NB4 (cell line): ENCODE measurements at places on chromosomes 2 and 18.

GRCh38 chr2:46549166-46549844 is 69.9 kb downstream of the TMEM247 start:
- peak; percentile 16 for DNase-seq

- peak; percentile 65 for DNase-seq
Observed at GRCh38 chr2:111068435-111069058, 52.2 kb upstream of the BCL2L11 start.

DNA sequence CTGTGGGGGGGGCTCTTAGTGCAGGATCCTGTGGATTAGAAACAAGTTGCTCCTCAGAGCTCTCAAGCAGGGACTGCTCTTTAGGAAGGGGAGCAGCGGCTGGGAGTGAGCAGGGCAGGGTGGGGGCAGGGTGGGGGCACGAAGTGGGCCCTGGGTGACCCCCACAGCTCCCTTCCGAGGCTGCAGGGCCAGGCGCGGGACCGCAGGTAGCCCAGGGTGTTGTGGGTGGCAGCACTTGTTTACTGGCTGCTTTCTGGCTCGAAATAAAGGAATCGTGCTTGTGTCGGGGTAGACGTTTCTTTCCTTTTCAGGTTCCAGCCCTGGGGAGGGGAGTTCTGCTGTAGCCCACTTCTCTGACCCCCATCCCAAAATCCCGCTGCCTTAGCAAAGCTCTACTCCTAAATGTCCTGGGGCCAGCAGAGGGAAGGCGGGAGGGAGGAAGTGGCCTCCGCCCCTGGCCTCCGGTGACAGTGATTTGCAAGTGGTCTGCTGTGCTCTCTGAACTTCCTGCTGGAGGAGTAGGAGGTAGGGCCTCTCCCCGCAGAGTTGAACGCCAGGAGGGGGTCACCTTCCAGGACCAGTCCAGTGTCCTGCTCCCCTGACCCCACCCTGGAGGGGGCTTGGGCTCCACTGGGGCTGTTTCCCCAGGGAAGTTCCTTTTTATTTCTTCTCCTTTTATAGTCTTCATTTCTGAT is 8.3 kb downstream of the NEU4 start:
- DNase-seq, result peak; percentile 45

GRCh38 chr2:212814941-212815340 is 276.3 kb upstream of the ERBB4 start:
- no peak for DNase-seq

DNA sequence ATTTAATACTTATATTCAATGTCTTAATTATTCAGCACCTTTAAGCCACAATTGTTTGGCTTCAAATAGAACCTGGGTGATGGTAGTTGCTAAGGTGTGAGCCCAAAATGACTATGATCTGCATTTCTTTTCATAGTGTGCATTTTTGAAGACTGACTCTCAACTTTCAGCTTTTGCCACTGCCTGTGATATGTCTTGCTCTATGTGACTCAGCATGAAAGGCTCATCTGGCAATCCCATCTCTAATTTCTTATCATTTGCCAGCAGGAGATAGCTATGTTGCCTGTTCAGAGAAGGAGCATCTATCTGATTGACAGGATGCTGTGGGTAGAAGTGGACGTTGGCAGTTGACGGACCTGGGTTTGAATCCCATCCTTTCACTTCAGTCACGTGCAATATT is 34.5 kb upstream of the CCDC93 start:
- DNase-seq, result no peak

DNA sequence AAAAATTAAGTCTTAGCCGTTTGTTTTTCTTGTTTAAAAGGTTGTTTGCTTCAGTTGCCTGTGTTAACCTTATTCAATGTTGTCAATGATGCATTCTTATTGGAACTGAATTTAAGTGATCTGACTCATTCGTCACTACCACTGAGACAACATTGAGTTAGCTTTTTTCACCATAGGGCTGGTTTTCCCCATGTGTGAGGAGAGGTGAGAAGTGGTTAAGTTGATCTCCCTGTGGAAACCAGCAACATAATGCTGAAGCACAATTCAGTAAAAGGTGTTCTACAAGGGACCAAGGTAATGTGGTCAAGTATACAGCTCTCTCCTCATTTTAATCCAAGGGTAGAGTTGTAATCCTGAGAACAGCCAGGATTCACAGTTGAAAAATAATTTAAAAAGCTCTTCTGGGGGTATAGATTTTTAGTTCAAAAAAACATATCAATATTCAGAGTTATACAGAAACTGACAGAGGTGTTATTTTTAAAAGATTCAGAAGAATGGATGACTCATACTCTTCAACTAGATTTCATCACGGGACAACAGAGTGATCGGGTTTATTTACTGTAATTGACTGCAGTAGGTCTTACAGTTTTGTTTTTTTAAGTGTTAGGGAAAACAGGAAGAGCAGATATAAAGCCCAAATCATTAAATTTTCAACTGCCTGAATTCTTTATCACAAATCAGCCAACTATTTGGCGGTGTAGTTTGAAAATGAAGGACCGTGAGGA is 12.6 kb downstream of the NOP58 start:
- DNase-seq, result peak; percentile 37

DNA sequence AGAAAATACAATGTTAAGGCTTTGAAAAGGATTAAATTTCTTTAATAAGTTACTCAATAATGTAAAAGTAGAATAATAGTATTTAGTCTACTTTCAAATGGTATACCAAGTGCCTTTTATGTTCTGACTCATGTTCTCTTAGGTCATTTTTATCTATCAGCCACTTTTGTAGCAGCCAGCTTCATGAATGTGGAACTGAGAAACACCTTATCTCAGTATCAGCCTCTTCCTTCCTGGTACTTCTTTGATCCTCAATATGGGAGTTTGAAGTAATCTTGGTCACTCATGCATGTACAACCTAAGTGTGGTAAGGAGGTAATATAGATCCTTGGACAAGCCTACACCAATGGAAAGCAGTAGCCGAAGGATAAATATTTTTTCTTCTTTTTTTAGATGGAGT is 180.4 kb upstream of the NRXN1 start:
- no peak for DNase-seq

DNA sequence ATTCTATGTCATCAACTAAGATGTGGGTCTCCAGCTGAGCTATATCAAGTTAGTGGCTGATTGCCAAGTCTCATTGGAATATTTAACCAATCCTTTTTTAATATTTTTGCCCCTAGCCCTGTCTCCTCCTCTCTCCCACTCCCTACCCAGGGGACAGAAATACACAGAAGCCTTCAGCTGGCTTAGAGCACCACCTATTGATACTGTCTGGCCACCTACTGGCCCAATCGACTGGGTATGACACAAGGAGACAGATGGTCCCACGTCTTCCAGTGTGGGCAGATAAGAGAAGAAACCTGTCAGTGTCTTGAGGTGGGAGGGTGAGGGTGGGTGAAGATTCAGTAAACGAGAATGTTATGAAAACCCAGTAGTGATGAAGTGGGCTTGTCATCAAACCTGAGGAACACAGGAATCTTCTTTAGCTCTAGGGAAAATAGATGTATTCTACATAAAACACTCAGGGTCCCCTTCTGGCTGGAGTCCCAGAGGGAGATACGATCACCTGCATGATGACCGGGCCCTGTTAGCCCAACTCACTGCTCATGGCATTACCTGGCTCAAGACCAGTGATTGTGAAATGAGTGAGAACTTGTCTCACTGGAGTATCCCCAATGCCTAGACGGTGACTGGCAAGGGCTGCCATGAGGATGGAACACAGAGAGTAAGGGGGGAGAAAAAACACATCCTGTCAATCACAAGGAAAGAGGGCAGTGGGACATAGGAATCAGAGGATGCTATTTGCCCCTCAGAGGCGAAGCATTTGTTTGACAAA is 26.7 kb downstream of the POLR1A start:
- peak; percentile 36 for DNase-seq

DNA sequence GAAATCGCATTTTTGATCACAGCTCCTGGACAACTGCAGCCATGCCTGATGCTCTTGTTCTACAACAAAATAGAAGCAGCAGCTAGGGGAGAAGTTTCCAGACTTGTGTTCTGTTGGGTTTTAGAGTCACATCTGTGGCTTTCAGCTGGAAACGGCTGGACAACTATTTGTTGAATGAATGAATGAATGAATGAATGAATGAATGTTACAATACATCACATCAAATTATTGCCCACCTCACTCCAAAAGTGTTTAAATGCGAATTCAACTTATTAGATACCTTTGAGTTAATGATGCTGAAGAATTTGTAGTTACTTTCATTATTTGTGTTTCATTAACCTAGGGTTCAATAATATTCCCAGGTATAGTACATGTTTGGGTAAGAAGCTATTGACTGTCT is 8.5 kb upstream of the METTL21A start:
- DNase-seq, result no peak

DNA sequence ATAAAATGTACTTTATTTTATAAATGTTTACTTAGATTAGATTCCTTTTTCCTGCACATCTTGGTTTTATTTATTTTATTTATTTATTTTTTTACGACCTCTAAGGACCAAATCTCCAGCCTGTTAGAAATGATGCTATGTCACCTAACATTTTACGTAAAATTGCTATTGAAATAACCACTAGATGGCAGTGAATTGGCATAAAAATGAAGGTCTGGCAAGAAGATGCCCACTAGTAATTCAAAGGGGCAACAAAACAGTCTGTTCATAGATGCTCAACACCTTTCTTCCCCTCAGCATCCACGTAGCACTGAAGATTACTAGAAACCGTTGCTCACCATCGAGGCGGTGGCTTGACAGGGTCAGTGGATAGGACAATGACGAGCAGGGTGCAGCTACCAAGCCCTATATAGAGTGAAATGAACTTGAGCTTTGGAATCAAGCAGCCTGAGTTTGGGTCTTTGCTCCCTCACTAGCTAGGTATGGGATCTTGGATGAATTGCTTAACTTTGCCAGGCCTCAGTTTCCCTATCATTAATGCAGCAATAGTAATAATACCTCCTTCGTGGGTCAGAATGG is 128.7 kb upstream of the L3MBTL4 start:
- peak; percentile 25 for DNase-seq

GRCh38 chr2:32772638-32773447 is 145.0 kb downstream of the TTC27 start:
- DNase-seq, result peak; percentile 45

- no peak for DNase-seq
Observed at GRCh38 chr2:225484751-225485150, 85.2 kb downstream of the NYAP2 start.

DNA sequence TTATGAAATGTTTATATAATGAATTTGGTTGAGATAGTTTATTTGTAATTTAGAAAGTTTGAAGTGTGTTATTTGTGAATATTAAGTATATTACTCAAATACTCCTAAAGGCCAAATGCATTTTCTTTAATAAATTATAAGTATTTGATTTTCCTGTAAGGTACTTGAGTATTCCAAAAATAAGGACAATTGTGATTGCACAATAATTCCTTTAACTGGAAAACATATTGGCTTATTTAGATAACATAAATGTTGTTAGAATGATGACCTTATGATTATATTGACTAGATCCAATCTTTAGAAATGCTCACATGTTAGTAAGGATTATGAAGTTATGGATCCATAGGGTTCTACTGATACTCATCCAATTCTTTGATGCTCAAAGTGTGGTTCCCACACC is 125.1 kb upstream of the MAP3K20 start:
- no peak for DNase-seq

DNA sequence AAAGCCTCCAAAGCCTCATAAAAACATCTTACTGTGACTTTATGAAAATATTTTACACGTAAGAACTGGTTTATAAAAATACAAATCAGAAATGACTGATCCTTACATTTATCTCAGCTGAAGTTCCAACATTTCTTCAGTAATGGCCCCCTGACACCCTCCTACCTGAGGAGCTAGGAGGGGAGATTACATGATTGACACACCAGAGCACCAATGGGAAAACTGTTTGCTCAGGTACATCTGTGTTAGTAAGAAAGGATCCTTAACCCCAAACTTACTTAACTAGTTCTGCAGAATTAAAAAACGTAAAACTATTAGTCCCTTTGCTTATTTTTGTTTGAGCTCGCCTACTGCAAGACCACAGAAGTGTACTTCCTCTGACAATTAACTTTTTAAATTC is 27.0 kb downstream of the ENOSF1 start:
- DNase-seq, result no peak

DNA sequence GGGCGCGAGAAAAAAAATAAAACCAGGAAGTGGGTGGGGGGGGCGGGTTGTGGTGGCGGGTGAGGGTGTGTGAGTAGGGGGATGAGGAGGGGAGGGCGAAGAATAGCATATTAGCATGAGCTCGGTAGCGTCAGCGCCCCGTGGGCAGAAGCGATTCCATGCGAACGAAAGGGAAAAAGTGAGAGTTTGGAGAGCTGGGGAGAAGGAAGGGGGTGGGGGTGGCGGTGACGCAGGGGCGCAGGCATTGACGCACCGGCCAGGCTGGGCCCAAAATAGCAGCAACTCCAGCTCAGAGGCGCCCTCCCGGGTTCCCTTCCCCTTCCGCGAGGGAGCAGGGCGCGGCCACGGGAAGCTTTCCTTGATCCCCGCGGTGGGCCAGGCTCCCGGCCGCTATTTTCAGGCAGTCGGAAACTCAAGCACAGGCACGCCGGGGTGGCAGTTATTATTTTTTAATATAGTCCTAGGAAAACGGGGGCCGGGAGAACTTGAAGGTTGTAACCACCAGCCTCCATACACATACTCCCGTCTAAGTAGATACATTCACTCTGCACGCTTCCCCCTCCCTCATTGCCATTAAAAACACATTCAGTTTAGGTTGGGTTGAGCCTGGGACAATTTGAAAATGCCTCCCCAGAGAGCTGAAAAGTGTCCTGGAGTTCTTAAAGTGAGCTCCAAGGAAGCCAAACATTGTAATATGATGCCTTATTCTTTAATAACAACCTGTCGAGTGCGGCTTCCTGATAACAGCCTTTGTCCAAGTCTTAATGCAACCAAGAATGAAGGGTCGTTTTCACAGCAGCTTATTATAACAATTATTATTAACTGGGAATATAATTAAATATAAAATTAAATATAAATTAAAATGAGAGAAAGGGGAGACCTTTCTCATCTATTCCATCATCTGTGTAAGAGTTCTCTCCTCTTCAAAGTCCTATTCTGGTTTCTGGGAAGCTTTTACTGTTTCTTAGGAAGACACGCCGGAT is 2.3 kb upstream of the NR4A2 start:
- no peak for DNase-seq

GRCh38 chr2:47225061-47225783 is 70.1 kb upstream of the STPG4 start:
- no peak for DNase-seq

DNA sequence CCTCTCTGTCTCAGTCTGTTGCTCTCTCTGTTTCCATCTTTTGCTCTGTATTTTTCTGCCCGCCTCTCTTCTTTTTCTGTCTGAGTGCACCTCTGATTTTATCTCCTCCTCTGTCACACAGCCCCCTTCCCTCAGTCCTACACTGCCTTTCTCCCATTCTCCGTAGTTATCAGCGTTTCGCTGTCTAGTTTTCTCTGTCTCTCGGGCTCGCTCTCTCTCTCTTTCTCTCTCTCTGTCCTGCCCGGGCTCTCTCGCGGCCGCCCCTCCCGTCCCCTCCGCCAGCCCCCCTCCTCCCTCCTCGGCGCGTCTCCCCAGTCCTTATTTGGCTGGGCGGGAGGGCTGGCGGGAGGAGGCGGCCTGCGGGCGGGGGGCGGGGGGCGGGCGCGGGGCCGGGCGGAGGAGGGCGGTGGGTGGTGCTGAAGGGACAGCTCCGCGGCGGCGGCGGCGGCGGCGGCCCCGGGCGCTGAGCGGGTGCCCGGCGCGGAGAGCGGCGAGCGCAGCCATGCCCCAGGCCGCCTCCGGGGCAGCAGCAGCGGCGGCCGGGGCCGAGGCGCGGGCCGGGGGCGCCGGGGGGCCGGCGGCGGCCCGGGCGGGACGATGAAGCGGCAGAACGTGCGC is at the start of gene KCNK3:
KCNK3 (plus strand) TSS at position 444 of the 618 bp plus-strand sequence; CDS start at position 598, 154 bp downstream.
- peak; percentile 45 for DNase-seq

GRCh38 chr2:103132536-103133217 is 370.8 kb downstream of the TMEM182 start:
- DNase-seq, result no peak
